Cardiac fibroblast (primary cell): ENCODE measurements at places on chromosomes 11 and 22.

- no peak for DNase-seq
These were observed 62.9 kb upstream of the CSNK2A3 start for GRCh38 chr11:11415901-11416300.

- DNase-seq, result no peak
These were observed 57.1 kb upstream of the LIN7C start for GRCh38 chr11:27563641-27564040.

DNA sequence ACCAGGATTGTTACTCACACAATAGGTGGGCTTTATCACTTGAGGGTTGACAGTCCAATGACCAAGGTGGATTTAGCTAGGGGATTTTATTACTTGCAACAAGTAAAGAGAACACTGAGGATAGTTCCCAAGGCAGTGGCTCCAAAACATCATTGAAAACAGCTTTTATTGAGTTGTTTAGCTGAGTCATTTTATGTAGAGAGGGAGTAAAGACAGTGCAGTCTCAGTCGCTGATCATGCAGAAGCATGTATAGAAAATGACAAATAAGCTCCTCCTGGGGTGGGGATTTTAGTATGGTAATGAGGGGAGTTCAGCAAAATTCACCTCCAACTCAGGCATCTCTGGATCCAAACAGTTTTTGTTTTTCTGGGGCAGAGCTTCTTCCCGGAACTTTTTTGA lies 163.0 kb upstream of the CCDC179 start:
- no peak for DNase-seq

- DNase-seq, result no peak
These were observed 94.7 kb downstream of the SERGEF start for GRCh38 chr11:17918049-17918605.

DNA sequence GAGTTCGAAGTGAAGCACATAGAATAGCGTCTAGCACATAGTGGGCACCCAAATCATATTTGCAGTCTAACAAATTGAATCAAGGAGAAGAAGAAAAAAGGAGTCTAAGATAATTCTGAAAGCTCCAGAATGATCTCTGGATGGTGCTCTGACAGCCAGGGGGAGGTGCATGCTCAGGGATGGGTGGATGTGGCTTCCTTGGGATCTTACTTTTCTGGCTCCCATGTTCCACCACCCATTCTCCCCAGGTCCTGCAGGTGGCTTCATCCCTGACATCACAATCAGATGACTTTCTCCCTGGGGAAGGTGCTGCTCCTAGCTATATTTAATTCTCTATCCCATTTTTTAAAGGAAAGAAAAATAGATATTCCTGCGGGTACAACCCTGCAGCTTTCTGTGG lies 381.9 kb downstream of the CADM1 start:
- DNase-seq, result no peak

GRCh38 chr11:23364076-23364475 lies 503.8 kb upstream of the CCDC179 start:
- DNase-seq, result no peak

- no peak for DNase-seq
These were observed 691 bp downstream of the CEP295 start for GRCh38 chr11:93662175-93662570.
